ENCODE measurements at places on chromosomes 11 and 22.
A peak's percentile ranks its signal among the peaks of the same experiment; 100 is the strongest.

DNA sequence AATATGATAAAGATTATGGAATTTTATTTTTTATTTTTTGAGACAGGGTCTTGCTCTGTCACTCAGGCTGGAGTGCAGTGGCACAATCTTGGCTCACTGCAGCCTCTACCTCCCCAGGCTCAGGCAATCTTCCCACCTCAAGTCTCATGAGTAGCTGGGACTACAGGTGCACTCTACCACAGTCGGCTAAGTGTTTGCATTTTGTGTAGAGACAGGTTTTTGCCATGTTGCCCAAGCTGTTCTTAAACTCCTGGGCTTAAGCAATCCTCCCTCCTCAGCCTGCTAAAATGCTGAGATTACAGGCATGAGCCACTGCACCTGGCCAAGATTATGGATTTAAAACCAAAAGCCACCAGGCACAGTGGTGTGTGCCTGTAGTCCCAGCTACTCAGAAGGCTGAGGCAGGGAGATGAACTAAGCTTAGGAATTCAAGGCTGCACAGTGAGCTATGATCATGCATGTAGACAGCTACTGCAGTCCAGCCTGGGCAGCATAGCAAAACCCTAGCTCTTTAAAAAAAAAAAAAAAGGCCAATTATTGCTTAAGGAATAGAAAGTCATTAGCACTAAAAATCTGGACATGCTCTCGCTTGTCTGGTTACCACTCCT, 20.2 kb upstream of the CCND1 start:
- no peak for DNase-seq

GRCh38 chr11:28697920-28698827, 590.0 kb downstream of the METTL15 start:
- peak; percentile 52 for DNase-seq

DNA sequence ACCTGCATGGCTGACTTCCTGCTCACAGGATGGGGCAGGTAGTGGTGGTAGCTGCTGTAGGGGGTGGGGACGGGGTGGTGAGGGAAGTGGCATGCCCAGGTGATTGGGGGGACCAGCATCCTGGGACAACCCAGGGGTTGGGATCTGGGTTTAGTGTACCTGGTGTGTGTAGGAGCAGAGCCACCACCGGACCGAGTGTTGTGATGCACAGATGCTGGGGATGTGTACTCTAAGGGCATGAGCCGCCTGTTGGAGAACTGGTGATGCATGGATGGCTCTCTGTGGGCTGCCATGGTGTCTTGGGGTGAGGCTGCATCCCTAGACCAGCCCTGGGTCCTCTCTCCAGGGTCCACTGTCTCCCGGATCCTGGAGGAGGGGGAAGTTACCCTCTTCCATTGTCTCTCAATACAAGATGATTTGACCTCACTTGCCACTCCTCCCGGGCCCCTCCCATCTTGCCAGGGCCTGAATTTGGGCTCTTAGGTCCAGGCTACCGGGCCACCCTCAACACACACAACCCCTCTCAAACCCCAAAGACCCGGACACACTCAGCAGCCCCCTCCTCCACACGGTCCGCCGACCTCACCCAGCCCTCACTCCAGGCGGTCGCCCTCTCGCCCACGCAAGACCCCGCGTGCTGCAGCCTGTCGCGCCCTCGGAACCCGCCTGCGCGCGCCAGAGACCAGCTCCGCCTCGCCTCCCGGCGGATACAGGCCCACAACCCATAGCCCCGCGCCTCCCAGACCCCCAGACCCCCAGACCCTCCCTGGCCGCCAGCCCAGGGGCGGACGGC, 619 bp downstream of the LRRC75B start:
- peak; percentile 44 for DNase-seq

GRCh38 chr11:78419327-78419726, 1.7 kb upstream of the GAB2 start:
- no peak for DNase-seq

DNA sequence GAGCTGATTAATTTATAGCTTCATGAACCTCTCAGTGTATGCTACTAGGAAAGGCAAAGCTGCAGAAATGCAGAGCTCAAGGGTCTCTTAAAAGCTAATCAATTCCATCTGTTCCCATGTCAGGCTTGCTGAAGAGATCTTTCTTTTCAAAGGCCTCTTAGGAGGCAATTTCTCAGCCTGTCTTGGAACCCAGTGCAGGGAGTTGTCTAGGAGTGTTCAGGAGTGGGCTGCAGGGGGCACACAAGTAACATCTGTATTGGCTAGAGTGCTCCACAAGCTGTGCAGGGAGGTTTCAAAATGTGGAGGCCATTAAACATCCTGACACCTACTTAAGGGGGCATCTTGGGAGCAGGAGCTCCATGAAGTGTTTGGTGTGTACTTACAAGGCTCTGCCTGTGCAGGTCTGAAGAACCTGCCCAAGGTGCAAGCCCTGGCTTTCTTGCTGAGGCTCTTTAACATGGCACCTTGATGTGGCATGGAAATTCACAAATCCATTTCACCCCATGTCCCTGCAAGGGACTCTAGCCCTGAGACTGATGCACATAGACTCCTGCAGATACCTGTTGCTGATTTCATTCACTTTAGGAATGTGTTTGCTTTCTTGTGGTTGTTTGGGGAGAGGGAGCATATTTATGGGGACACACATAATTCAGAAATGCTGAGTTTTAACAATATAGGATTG, 134.7 kb downstream of the ME3 start:
- peak; percentile 8 for DNase-seq

DNA sequence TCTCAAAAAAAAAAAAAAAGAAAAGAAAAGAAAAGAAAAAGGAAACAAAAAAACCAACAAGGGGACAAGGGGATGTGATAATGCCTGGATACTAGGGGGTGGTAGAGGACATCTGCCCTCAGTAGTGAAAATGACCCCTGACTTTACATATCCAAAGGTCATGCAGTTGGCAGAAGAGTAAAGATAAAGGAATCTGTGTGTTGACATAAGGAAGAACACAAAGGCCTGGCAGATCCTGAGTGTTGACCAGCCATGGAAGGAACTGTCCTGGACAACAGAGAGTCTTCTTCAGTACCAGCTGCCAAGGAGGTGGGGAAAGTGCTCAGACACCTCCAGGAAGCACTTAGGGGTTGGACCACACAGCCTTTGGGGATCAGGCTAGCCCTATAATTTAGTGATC, 12.6 kb downstream of the SLC43A1 start:
- no peak for DNase-seq
